Right renal cortex interstitium (tissue), 3 donors: ENCODE measurements at places on chromosomes 5 and 9. TPM values are rescaled to one million over a fixed set of nuclear protein-coding genes. Genes with fewer than 3 reads are reported as not detected.
A peak's percentile ranks its signal among the peaks of the same experiment; 100 is the strongest.

- DNase-seq: no peak
Observed at GRCh38 chr5:39149966-39150365, 69.4 kb downstream of the FYB1 start.

DOLK gene
- polyA plus RNA-seq: 18.9 TPM

DNA sequence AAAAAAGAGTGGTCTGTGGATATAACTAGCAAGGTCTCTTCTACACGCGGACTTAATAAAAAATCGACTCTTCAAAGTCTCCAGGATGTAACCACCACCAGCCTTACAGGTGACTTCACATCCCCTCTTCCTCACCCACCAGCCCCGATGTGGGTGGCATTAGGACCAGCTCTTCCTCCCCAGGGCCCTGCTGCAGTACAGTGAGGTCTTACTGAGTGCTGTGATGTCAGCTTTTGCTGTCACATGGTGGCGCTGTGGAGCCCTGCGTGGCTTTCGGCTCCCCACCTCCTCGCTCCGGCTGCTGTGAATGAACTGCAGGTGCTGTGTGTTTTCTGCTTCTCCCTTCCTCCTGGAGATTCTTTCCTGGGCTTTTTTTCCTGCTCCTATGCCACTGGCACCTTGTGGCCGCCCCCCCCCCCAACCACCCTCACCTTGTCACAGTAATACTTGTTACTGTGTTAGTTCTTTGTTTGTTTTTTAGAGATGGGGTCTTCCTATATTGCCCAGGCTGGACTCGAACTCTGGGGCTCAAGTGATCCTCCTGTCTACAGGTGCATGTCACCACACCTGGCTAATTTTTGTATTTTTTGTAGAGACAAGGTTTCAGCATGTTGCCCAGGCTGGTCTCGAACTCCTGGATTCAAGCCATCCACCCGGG lies 15.8 kb upstream of the RAPGEF1 start:
- DNase-seq: peak; percentile 71

- DNase-seq: no peak
Observed at GRCh38 chr5:158988987-158989730, 110.6 kb downstream of the EBF1 start.

EMB gene
- 4.4 TPM for polyA plus RNA-seq

CCNO gene
- 6.9 TPM for polyA plus RNA-seq

CD274 gene
- polyA plus RNA-seq: 1.1 TPM

DNA sequence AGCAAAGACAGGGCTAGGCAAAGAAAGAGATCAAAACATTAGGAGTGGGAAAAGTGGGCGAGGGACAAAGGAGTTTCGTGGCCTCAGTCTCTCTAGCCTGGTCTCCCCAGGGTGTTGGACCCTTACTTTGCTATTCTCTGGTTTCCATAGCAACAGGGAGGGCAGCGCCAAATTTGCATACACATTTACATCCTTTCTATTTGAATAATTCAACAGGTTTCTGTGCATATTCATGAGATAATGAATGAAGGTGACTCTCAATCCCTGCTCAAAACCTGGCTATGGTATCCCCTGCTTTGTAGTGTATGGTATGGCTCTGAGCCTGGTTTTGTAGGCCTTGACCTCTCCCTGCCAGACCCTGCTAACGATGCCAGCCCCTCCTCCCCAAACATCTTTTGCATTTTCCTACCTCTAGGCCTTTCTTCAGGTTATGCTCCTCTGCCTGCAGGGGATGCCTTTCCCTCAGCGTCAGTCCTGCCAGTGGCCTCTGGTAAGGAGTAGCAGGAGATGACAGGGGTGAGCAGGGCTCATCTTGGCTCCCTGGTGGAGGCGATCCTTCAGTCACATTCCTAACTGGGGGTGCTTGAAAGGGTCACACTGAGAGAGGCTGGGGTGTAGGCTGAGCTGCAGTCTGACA lies 9.8 kb downstream of the RPP25L start:
- no peak for DNase-seq

IGFBPL1 gene
- 1.5 TPM for polyA plus RNA-seq

DNA sequence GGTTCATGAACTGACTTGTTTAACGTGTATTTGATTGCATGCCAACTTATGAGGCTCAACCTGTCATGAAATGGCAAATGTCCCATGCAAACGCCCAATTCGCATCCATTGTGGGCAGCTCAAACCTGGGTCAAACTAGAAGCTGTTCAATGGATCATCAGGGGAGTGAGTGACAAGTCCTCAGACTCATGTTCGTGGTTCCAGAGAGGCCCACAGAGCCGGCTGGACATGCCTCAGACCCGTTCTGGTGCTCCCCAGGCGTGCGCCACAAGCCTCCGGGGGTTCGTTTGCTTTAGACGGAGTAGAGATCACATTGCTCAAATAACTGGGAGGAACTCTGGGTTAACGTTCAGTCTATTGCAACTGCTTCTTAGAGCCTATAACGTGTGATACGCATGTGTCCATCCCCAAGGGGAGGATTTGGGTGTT lies 15.0 kb downstream of the GFI1B start:
- no peak for DNase-seq

DNA sequence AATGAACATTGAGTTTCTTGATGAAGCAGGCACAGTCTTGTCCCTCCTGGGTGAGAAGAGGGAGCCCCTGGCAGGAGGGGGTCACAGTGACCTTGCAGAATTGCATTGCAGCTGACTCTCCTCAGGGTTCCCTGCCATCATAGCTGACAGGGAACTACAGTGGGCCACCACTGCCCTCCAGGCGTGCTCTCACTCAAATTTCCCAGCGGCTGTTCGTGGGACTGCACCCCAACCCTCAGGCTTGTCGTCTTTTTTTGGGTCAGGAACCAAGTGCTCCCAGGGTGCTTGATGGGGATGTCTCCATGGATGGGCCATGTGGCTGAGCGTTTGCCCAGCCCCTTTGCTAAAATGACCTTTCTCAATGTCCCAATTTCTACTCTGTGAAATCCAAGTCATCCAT lies 215.8 kb downstream of the MELK start:
- no peak for DNase-seq

- DNase-seq: no peak
Observed at GRCh38 chr5:65943771-65944170, 17.4 kb downstream of the ERBIN start.

VCAN gene
- polyA plus RNA-seq: 351 TPM
